ENCODE measurements at places on chromosomes 4 and X. TPM values are rescaled to one million over a fixed set of nuclear protein-coding genes. Genes with fewer than 3 reads are reported as not detected.

GRCh38 chr4:140706665-140707064 lies 49.5 kb downstream of the TBC1D9 start:
- no peak for DNase-seq
- H3K36me3 ChIP-seq = no peaks in the 10 kb centered on the region
- no peak overlapping the region for H3K27ac ChIP-seq

- no peak overlapping the region for H3K4me3 ChIP-seq
- peaks cover 3% of the 10 kb centered on the region for H3K27me3 ChIP-seq
- H3K4me1 ChIP-seq = peaks cover 43% of the 10 kb centered on the region
Measured at GRCh38 chr4:176906709-176907108, 114.0 kb upstream of the VEGFC start.

GRCh38 chr4:76257824-76258223 lies 6.3 kb downstream of the FAM47E start:
- H3K4me3 ChIP-seq = no peak overlapping the region
- DNase-seq = no peak
- H3K27ac ChIP-seq = no peak overlapping the region

DNA sequence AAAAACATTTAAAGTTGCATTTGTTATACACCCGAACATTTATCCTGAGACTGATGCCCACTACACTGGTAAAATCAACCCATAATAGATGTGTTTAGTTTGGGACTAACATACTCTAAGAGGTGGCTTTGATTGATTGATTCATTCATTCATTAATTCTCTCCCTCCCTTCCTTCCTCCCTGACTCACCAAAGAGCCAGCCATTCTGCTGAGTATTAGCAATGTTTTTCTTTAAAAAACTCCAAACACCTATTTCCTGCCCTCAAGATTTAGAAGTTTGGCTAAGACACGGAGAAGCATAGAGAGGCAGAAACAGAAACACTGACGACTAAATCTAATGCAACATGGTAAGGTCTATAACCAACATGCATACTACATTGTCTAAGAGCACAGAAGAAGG lies 88.9 kb downstream of the RASL11B start:
- H3K36me3 ChIP-seq = peaks cover 6% of the 10 kb centered on the region
- DNase-seq = no peak
- H3K4me3 ChIP-seq = no peak overlapping the region
- H3K27me3 ChIP-seq = no peaks in the 10 kb centered on the region

The FGF5 gene
- 545 TPM for total RNA-seq

The NPY1R gene
- not detected for total RNA-seq

The HDX gene
- total RNA-seq = 2.2 TPM

Measured in HFFc6 (cell line).